ENCODE measurements at places on chromosomes 11 and 22.

GRCh38 chr11:63352144-63352543, 17.4 kb upstream of the SLC22A9 start:
- DNase-seq = no peak

DNA sequence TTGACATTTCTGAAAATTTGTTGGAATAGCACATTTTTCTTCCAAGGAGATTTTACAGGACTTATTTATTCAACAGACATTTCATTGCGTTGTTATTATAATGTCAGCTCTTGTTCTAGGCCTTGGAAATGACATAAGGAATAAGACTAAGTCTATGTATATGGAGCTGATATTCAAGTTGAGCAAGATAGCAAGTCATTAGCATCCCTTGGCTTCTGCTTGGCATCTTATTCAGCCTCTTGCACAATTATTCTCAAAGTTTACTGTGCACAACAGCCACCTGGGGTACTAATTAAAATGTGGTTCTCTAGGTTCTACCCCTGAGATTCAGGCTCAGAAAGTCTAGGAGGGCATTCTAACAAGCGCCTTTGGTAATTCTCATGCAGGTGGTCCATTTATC, 304.8 kb upstream of the DDI1 start:
- DNase-seq = no peak

DNA sequence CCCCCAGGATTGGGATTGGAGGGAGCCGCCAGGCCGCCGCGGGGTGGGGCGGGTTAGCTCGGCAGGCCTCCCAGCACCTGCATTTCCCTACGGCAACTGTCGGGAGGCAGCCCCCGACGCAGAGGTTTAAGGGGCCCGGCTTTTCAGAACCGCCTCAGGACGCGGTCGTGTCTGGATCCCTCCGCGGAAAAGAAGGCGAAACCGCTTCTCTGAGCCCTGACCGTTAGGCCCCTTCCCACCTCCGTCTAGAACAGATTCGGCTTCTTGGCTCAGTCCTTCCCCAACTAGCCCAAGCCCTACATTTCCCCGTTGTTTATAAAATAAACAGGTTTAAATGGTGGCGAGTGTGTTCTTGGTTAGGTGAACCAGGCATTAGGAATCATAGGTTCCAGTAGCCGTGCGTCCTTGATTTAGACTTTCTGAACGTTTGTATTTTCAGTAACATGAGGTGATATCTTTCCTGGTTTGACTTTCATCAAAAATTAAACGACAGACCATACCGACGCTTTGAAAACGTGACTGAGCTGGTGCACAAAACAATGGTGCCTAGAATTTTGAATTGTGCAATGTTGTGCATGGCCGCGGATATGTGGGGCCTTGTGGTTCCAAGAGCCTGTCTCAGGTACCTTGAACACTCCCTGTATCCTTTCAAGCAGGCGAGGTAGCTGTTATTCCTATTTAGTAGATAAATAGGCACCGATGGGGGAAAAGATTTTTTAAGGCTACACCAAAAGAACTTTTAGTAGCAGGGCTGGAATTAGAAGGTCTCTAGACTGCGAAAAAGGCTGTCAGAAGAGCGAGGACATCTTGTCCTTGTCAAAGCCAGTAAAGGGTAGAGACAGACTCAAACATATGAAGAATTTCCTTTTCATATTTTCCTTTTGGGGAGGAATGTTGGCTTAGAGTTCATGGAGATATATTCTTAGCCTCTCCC, 1.2 kb upstream of the HSPA8 start:
- no peak for DNase-seq

GRCh38 chr22:39470451-39471291, 13.9 kb downstream of the MGAT3 start:
- no peak for DNase-seq

GRCh38 chr22:22375576-22376351, 131.2 kb downstream of the VPREB1 start:
- DNase-seq = no peak

DNA sequence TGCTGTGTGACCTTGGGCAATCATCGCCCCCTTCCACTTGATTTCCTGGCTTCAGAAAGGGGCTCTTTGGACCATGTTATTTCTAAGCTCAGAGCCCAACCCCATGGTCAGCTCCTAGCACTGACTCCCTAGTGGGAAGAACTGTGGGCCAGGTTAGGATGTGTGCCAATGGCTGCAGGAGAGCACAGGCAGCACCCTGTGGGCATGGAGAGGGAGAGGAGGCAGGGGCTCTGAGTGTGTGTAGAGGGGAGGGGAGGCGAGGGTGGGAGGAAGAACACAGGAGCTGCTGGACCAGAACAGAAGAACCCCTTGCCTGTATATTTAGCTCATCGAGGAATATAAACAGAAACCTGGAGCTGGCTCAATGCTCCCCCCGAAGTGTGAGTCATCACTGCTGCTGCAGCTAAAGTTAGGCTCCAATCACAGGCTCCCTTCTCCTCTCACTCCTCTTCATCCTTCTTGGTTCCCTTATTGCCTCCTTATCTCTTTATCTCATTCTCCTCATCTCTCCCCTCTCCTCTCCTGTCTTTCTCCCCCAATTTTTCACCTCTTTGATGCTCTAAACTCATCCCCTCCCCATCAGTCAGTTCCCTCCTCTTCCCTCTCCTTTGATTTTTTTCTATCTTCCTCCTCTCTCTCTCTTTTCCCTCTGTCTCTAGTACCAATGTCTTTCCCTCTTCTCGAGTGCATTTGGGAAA, 14.5 kb upstream of the RPS19BP1 start:
- DNase-seq = no peak

GRCh38 chr11:45897556-45897955, 9.5 kb downstream of the FREY1 start:
- DNase-seq = no peak

- no peak for DNase-seq
These were observed 47.4 kb upstream of the OR4B1 start for GRCh38 chr11:48169259-48169658.

- no peak for DNase-seq
These were observed 267.6 kb upstream of the DDI1 start for GRCh38 chr11:103768816-103769215.

- no peak for DNase-seq
These were observed 192.8 kb upstream of the MTNR1B start for GRCh38 chr11:92776676-92777075.

- no peak for DNase-seq
These were observed 54.4 kb downstream of the BBOX1 start for GRCh38 chr11:27095059-27095458.

- no peak for DNase-seq
These were observed 17.8 kb downstream of the ZBED4 start for GRCh38 chr22:49871482-49871881.

DNA sequence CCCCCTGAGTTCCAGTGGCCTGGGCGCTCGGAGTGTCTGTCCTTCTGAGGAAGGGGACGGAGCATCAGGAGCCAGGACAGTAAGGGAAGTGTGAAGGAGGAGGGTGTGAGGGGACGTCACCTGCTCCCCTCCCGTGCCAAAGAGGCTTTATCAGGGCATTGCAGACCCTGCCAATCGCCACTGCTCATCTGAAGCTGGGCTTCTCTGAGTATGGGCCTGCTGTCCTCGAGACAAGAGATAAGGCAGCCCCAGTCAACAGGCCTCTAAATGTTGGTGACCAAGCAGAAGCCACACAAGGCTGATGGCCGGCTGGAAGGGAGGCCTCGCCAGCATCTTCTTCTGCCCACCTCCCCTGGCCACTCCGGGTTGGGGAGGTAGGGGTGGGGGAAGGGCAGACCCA, 29.8 kb downstream of the LIF start:
- DNase-seq = no peak

DNA sequence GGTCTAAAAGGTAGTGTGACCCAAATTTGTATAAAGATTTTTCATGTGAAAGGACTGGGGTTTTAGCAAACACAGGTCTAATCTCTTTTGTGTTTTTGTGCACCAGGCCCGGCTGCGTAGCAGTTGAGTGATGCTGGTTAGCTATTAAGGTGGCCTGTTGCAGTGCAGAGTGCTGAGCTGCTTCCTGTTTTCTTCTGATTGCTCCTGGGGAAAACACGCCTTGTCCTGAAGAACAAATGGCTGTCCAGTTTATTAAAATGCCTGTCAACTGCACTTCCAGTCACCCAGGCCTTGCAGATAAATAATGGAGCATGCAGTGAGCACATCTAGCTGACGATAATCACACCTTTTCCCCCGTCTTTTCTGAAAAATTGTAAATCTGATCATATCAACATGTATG, 1.8 kb downstream of the SRSF8 start:
- peak; percentile 24 for DNase-seq

DNA sequence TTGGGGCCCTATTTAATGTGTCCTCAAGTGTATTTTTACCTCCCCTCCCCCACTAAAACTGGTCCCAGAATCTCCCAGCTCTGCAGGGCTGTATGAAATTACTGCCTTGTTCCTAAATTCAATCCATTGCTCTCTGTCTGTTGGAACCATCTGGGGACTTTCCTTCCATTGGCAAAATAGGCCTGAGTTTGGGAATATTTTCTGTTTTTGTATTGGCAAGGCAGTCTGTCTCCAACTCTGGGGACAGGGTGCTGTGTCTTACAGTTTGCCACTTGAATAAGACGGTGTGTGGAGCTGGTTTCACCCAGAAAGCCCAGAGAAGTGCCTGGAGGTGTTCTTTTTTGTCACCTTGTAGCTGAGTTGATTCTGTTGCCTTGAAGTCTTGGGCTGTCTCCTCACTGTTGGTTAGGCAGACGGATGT, 1.3 kb downstream of the PACS1 start:
- no peak for DNase-seq

GRCh38 chr11:19552161-19552560, 160.5 kb upstream of the NAV2 start:
- DNase-seq = no peak

DNA sequence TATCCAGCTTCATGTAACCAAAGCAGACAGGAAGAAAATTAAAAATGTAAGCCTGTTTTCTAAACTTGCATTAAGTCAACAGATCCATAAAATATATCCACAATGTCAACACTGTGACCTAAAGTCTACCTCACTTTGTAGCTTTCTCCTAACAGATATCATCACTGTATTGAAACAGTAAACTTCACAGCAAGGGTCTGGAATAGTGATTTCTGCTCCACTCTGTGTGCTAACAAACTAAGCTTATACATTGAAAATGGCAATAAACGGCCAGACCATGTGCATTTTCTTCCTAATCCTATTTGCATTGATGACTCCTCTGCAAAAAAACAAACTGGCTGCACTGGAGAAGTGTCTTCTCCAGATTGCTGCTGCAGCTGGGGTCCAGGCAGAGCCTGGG, 26.8 kb downstream of the CADM1 start:
- no peak for DNase-seq

DNA sequence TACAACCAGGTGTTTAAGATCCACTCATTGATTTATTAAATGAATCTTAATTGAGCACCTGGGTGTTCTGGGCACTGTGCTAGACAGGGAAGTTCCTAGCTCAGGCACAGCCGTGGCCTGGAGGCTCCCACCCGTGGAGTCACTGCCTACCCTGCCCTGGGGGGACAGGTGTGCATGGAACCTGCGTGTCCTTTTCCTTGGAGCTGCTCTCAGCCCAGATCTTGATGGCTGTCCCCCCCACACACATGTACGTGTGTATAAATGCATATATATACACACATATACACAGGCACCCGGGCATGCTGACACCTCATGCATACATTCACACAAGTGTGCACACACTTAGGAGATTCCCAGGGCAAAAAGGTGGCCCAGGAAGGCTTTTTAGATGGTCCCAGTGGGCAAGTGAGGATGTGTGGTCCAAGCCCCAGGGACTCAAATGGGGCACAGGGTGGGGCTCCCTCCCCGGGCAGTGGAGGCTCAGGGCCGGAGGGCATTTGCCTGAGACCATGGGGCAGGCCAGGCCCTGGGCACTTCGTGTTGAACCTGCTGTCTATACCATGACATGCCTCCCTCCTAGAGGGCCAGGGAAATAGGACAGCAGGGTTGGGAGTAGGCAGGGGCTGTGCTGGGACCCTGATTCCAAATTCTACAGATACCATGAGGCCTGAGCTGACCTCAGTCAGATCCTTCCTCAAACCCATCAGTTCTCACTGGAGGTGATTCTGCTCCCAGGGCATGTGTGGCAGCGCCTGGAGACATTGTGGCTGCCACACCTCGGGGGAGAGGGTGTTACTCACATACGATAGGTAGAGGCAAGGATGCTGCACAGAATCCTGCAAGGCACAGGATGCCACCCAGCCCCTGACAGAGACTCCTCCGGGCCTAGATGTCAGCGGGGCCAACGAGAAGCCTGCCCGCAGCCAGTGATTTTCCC, 77.8 kb downstream of the BCR start:
- DNase-seq = no peak

- DNase-seq = no peak
These were observed 23.6 kb downstream of the SLC25A18 start for GRCh38 chr22:17586831-17587440.
